ENCODE measurements at places on chromosomes 4 and X. TPM values are rescaled to one million over a fixed set of nuclear protein-coding genes. Genes with fewer than 3 reads are reported as not detected.
A peak's percentile ranks its signal among the peaks of the same experiment; 100 is the strongest.

IDS gene
- 287 TPM for total RNA-seq

DNA sequence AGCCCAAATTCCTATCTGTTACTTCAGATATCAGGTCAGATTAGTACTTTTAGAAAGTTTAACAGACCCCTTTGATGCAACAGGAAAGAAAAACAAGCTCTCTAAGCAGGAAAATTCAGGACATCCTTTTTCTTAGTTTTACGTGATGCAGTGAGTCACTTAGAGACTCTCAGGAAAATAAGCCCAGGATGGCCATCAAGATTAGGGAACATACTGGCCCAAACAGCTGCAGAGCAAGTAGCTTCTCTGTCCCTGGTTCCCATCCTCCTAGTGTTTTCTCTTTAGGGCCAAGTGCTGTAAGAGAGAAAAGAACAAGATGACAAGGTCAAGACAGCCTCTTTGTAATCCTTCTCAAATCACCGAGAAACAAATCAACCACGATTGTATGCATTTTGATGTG lies 219.1 kb downstream of the ZNF674 start:
- DNase-seq: no peak

GRCh38 chrX:39665830-39666518 lies 431.8 kb downstream of the BCOR start:
- DNase-seq: no peak

GRCh38 chr4:88185906-88186305 lies 27.5 kb upstream of the ABCG2 start:
- DNase-seq: no peak

SSX7 gene
- not detected for total RNA-seq

DNA sequence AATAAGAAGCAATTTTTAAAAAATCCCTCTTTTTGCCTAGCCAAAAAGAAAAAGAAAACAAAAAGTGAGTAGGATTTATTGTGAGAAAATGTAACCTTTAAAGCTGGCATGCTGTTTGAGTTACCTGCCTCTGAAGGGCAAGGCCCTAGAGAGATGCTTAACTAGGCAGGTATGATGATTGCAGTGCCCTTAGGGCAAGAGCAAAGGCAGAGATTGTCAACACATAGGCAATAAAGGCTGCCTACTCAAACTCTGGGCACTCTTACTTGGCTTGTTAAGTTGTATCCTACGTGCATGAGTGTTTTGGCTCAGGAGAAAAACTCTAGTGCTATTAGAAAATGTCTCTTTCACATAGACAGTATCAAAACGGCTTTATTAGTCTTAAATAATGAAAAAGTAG lies 306.0 kb downstream of the RPA4 start:
- no peak for DNase-seq

DNA sequence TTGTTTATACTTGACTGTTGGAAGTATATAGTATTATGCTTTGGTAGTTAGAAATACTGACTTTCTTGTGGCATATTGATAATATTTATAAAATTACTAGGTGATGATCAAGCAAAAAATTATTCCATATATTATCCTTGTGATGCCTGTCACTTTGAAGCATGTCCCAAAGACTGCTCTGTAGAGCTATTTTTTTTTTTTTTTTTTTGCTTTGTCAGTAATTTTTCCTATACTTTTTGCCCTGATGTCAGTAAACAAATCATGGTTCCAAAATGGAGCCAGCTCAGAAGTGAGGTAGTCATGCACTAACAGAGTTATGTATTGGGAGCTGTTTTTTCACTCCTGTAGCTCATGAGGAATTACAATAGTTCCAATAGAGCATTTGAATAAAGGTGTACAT lies 11.2 kb downstream of the WWC2 start:
- DNase-seq: no peak

TASL gene
- 3.2 TPM for total RNA-seq

RNF150 gene
- total RNA-seq: 0.07 TPM

DNA sequence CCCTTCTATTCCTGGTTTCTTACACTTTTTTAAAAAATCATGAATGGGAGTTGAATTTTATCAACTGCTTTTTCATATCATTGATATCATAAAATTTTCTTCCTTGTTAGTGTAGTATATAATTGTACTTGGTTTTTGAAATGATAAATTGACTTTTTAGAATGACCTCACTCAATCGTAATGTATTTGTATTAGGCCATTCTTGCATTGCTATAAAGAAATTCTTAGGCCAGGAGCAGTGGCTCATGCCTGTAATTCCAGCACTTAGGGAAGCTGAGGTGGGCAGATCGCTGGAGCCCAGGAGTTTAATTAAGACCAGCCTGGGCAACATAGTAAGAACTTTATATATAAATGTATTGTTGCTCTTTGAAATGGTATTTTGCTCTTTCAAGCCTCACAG lies 6.3 kb downstream of the EXOC1 start:
- no peak for DNase-seq

DNA sequence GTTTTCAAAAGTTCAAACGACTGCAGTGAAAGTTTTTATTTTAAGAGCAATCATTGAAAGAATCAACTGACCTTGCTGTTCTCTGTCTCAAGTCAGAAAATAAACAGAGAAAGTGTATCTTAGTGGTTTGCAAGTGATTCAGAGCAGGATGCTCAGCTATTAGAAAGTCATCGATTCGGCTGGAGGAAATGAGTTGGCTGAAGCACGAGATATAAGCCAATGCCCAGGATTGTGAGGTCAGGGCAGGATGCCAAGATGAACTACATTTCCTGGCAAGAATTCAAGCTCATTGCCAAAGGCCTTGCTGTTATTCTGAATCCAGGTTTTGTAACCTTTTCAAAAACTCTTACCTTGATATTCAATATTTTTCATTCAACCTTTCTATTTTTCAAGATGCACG lies 541.4 kb upstream of the BOD1L1 start:
- DNase-seq: no peak

GRCh38 chr4:147586637-147587036 lies 30.6 kb upstream of the TMEM184C start:
- no peak for DNase-seq

- DNase-seq: no peak
These were observed 33.4 kb upstream of the PHKA2 start for GRCh38 chrX:19017271-19017670.

DNA sequence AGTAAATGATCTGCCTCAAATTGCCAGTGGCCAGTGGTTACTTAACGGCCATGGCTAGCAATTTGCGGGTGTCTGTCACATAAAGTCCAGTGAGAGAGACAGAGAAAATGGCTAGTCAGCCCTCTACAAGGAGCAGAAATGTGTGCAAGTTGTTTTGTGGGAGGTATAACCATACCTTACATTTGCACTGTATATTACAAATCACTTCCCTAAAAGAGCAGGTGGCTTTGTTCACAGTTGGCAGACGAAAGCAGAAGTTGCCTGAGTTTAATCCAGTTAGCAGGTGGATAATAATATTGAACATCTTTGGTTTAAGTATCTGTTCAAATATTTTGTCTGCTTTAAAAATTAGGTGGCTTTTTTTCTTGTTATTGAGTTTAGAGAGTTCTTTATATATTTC lies 15.6 kb downstream of the SRPX start:
- DNase-seq: no peak

DNA sequence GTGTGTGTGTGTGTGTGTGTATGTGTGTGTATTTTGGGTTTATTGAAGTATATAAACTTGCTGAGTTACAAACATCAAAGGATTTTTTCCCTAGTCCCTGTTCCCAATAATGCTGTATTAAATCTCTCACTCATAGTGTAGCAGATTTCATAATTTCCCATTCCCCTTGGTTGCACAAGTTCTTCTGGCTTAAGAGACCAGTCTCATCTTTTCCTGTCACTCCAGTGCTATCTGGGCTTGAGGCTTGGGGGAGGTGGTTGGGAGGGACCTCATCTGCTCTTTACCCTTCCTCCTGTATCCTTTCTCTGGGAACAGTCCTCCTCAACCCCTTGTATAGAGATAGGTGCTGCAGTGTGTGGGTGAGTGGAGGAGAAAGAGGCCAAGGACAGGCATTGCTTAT lies 285.4 kb upstream of the BOD1L1 start:
- no peak for DNase-seq

- no peak for DNase-seq
These were observed 211.7 kb downstream of the ZNF674 start for GRCh38 chrX:46333550-46333949.

GRCh38 chr4:38831653-38832052 lies 25.0 kb downstream of the TLR6 start:
- no peak for DNase-seq

DNA sequence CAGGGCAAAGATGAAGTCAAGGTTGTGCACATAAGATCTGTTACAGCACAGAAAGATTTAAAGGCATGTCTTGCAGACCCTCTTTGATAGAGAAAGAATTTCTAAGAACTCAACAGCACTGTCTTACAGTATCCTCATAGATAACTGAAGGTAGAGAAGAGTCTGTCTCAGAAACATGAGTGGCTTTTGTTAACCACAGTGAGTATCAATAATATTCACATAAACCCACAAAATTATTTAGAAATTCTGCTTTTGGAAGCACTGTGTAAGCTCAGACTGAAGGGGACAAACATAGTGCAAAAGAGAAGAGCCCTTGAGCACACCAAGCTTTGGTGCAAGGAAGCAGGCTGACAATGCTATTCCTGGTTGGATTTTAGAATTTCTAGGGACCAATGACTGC lies 166.0 kb upstream of the SH3RF1 start:
- DNase-seq: no peak

DNA sequence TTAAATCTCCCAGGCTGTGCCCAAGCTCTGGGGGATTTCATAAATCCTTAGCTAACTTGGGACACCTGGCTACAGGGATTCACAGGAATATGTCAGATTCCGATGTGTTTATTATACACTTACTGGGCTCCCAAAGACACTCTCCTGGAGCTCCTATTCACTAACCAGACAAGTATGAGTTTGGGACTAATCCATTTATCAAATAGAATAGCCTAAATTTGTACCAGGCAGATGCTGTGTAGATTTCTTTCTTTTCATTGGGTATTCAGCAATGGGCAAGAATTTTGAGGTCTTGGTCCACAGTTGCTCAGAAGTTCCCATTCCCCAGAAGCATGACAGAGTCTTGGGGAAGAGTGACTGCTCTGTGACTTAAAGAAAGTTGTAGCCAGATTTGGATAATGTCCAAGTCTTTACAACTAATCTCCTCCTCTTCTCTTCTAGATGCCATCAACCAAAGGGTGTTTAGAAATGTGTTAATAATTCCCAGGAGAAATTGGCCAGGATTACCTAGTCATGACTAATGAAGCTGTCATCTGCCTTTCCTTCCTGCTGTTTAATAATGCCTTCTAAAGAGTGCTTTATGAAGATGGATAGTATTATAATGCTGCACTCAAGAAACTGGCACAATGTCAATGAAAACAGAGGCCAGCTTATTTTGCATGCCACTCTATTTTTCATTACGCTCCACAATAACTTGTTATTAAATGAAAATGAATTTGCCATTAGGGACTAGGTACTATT lies 120.9 kb downstream of the CHIC2 start:
- no peak for DNase-seq

- DNase-seq: no peak
These were observed 82.2 kb downstream of the KLF8 start for GRCh38 chrX:56314334-56314733.

GRCh38 chr4:167715176-167715575 lies 377.2 kb upstream of the ANXA10 start:
- DNase-seq: no peak

- no peak for DNase-seq
These were observed 3.3 kb downstream of the NUDT9 start for GRCh38 chr4:87425711-87426110.

GRCh38 chrX:111265486-111265885 lies 4.8 kb downstream of the CAPN6 start:
- DNase-seq: no peak

DNA sequence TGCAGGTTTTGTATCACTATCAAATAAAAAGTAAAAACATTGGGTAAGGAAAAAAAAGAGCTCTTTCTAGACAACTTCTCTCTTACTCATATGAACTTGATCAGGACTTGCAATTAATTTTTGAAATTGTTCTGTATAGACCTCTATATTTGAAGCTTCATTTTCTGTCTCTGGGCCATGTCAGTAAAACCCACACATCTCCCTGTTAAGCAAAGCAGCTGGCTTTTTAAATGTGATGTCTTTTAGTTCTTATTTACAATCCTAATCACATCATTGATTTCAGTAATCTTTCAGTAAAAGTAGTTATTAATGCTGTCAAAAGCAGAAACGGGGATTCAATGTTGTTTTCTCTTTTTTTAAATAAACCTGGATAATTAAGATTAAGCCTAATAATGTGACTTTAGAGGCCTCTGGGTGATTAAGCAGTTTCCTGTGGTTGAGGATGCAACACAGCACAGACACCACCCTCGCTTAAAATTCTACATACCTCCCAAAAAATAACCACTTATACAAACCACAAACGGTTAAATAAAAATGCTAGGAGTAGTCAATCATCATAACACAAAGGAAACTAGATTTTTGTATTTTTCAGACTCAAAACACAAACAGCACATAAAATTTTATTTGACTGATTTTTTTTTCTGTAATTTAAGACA lies 5.2 kb upstream of the PCDH10 start:
- DNase-seq: no peak

STARD8 gene
- total RNA-seq: 0.57 TPM

KCNIP4 gene
- not detected for total RNA-seq

- no peak for DNase-seq
These were observed 10.8 kb upstream of the C4orf54 start for GRCh38 chr4:99668472-99668871.

TRIML2 gene
- not detected for total RNA-seq

CT45A2 gene
- total RNA-seq: not detected

P2RY8 gene
- total RNA-seq: 158 TPM

GRCh38 chr4:183289688-183290087 lies 30.4 kb downstream of the CLDN22 start:
- no peak for DNase-seq

DNA sequence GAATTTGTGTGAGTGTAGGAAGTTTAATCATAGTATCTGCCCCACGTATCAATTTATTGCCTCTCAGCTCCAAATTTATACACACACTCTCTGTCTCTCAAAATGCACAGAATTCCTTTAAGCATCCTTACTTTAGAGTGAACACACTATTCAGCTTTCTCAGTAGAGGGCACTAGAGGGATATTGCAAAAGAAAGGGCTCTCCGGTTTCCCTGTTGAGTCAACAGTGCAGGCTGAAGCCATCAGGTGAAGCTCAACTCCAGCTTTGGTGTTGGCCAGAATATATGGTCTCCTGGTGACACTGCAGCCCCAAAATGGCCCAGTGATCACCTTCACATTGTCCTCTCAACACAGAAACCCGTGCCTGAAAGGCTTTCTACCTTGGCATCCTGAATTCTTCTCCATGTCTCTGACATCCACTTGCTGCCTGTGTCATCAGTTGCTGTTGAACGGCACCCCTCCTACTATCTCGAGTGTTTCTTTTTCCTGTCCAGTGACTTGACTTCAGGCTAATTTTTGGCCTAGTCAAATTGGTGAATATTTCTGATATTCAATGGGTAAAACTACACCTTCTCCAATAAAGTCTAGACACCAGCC lies 670.5 kb downstream of the GABRG1 start:
- no peak for DNase-seq

SUV39H1 gene
- total RNA-seq: 8.0 TPM

- DNase-seq: no peak
These were observed 36.7 kb downstream of the UBQLN2 start for GRCh38 chrX:56600141-56600540.

DNA sequence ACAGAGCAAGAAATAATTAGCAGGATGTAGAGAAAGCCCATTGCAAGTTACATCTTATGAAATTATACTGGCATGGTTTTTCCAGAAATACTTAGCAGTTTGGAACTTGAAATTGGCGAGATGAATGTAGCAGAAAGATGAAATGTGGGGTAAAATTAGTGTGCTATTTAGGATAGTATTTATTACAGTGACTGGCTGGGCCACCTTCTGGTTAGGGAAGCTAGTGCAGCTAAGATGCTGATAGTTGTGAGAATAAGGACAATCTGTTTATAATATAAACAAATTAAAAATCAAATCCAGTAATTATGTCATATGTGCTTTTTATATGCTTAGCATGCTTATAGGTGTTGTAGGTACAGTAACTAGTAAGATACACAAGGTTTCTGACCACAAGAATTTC lies 74.8 kb downstream of the IL15 start:
- DNase-seq: peak; percentile 7
